CD4-positive, alpha-beta T cell (primary cell): ENCODE measurements at places on chromosomes 7 and 10.

GRCh38 chr10:130041451-130042371, 68.9 kb downstream of the C10orf143 start:
- DNase-seq, result no peak

DNA sequence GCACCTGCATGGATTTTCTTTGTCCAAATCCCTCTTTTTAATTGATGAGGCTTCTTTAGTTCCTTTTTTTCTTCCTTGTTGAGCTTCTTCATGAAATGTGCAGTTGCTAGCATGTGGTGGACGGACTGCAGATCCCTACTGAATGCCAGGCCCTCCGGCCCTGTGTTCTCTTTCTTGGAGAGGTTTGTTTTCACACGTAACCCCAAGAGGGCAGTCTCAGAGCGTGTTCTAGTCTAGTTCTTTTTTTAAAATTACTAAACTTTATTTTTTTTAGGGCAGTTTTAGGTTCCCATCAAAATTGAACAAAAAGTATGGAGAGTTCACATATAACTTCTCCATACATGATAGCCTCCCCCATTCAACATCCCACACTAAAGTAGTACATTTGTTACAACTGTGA, 190.0 kb downstream of the CFTR start:
- DNase-seq, result no peak

- DNase-seq, result no peak
Measured at GRCh38 chr7:11714676-11715075, 117.3 kb downstream of the THSD7A start.

GRCh38 chr10:110310741-110311140, 6.0 kb upstream of the SMNDC1 start:
- DNase-seq, result no peak

DNA sequence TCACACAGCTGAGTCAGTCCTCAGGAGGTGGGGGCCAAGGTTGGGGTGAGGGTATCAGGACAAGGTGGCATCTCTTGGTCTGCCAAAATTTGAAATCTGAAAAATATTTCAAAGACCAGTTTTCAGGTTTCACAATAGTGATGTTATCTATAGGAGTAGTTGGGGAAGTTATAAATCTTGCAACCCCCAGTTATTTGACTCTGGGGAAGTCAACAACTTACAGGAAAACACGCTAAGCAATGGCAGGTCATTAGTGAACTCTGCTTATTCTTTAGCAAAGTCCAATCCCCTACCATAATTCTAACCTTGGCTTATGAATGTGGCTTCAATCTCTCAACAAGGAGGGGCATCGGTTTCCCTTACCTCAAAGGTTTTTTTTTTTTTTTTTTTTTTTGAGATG, 94.9 kb downstream of the MARCHF5 start:
- no peak for DNase-seq

DNA sequence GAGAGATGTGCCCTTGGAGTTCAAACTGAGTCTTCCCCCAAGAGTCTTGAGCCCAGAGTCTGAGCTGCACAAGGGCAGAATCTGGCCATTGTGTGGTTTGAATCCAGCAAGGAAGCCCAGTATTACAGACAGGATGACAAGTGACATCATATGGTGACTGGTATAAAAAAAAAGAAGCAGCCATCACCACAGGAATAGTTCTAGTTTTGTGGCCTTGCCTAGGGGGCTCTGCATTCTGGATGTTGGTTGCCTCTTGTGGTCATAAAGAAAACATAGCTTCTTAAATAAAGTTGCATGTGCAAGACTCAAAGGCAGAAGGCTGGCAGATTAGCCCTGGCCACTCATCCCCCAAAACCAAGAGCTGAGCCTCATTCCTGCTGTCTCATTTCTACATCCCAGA, 16.8 kb upstream of the LRRC72 start:
- no peak for DNase-seq

DNA sequence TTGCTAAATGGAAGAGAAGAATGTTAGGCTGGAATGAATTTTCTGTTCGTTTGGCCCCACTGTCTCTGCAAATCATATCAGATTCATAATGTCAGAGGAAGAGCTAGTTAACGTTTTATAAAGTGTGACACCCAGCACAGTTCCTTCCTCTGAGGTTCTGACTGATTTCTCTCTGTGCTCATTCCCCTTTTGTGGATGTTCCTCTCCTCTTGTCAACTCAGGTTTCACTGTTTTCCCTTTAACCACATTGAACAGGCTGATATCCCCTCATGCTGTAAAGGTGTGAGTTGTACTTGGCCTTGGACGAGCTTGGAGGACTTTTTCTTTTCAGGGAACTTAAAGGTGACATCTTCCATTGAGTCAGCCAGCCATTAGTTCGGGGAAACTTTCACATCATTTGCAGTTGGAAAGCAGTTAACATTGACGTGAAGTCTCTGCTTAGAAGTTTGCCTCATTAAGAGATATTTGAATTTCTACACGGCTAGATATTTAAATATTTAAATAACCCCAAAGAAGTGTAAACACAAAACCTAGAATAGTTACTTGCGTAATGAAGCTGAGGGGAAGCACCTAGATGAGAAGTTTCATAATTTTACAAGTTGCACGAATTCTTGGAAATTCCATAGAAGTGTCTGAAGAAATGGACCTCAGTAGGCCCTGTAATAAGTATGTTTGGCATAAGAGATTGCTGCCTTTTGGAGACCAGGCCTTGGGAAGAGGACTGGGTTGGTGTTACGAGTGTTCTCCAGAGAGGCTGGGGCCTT, 101.5 kb upstream of the EGR2 start:
- DNase-seq, result no peak

- DNase-seq, result no peak
Measured at GRCh38 chr10:69572159-69573055, 815 bp downstream of the NEUROG3 start.

DNA sequence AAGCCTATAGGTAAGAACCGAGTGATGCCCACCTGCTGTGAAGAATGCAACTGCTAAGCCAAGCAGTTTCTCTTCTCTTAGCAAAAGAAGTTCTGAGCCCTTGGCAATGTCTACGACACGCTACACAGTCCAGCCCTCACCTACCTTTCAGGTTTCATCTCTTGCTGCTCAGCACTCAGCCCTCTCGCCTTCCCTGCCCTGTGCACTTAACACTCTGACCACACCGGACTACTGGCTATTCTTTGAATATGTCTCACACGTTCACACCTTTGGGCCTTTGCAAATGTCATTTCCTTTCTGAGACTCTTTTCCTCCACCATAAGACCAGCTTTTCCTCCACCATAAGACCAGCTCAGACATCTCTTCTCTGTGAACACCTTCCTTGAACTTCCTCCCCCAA, 67.0 kb upstream of the ITGB1 start:
- no peak for DNase-seq

GRCh38 chr7:88771417-88771816, 11.9 kb downstream of the ZNF804B start:
- DNase-seq, result no peak

DNA sequence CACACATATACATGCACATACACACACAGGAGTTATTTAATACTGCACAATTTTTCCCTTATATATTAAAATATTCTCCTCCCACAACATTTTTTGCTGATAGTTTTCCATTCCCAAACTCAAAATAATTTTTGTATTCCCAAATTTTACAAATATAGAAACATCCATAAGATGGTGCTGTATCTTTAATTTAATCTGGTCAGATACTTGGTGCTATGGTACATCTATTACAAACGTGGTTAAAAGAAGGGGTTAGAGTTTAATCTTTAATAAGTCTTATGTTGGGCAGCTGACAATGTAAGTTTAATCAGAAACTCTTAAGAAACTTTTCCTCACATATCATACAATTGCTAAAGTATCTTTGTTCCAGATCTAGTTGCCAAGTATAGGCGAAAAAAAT, 10.2 kb upstream of the CADPS2 start:
- no peak for DNase-seq
